Thymus (tissue), 14 donors: ENCODE measurements at places on chromosomes 1 and 21. TPM values are rescaled to one million over a fixed set of nuclear protein-coding genes. Genes with fewer than 3 reads are reported as not detected.

Gene S100A6
- 131 TPM for total RNA-seq

Gene ATAD3C
- 0.24 TPM for total RNA-seq

Gene UQCRHL
- total RNA-seq, result 9.0 TPM

Gene C1orf116
- total RNA-seq, result 0.05 TPM

Gene AADACL4
- not detected for total RNA-seq

Gene PRAMEF10
- total RNA-seq, result not detected

Gene RAB42
- 51.5 TPM for total RNA-seq

Gene SH2D1B
- total RNA-seq, result 0.47 TPM

Gene NMNAT2
- 0.28 TPM for total RNA-seq

Gene GCLM
- 3.9 TPM for total RNA-seq

Gene UTS2
- total RNA-seq, result 1.1 TPM

Gene ARTN
- 0.19 TPM for total RNA-seq

Gene OR2L5
- 0.05 TPM for total RNA-seq

Gene EPB41
- 98.0 TPM for total RNA-seq

Gene C1QB
- total RNA-seq, result 118 TPM

Gene SERPINC1
- 0.14 TPM for total RNA-seq

Gene LAD1
- total RNA-seq, result 9.1 TPM

Gene RGS4
- total RNA-seq, result 0.66 TPM
